GDM1 (cell line): ENCODE measurements at places on chromosomes 6 and 20.

GRCh38 chr6:138162111-138162954, 594 bp downstream of the ARFGEF3 start:
- DNase-seq = no peak

DNA sequence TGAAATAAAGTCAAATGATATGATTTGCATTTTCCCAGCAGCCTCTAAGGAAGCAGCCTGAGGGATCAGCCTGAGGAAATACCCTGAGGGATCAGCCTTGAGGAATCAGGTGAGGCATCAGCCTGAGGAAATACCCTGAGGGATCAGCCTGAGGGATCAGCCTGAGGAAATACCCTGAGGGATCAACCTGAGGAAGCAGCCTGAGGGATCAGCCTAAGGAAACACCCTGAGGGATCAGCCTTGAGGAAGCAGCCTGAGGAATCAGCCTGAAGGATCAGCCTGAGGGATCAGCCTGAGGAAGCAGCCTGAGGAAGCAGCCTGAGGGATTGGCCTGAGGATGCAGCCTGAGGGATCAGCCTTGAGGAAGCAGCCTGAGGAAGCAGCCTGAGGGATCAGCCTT, 669.7 kb upstream of the AGPAT4 start:
- no peak for DNase-seq

DNA sequence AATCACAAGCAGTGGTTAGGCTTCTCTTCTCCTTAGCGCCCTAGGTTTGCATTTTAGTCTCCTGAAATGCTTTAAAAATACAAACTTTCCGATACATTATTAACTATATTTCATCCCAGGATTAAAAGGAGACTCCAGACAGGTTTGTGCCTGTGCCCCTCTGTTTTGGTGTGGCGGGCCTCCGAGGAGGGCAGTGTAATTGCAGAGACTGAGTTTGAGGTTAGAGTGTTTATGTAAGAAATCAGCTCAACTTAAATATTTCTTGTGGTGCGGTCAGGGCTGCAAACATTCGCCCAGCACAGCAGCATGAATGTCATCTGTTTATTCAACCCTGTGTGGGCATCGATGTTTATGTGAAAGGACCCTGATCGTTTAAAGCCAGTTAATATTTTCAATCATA, 130.4 kb upstream of the AKAP12 start:
- DNase-seq = no peak

- no peak for DNase-seq
These were observed 133.2 kb downstream of the SMOC2 start for GRCh38 chr6:168574075-168574698.

- no peak for DNase-seq
These were observed 216.2 kb upstream of the PRDM1 start for GRCh38 chr6:105869835-105870440.

DNA sequence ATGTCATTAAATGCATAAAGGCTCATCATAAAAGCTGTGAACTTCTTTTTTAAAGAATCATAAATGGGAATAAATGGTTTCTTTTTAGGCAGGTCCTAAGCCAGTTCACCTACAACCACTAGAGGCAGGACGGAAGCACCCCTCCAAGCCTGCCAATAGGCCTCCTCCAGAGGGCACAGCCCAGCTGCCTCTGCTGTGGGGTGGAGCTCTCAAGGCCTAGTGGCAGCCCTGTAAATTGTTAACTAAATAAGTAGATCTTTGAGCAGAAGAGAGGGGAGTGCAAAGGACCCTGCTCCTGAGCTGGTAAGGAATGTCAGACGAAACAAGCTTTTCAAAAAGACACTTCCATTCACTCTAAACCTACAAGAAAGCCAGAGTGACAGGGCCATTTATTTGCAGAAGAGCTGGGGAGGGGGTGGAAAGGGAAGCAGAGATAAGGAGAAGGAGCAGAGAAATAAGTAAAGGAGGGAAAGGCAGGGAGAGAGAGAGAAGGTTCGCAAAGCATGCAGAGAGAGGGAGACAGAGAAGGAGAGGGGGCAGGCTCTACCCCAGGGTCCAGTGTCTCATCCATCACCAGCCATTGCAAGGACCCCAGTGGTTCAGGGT, 18.0 kb upstream of the MAFB start:
- no peak for DNase-seq

GRCh38 chr6:167742719-167743303, 83.9 kb upstream of the AFDN start:
- no peak for DNase-seq

DNA sequence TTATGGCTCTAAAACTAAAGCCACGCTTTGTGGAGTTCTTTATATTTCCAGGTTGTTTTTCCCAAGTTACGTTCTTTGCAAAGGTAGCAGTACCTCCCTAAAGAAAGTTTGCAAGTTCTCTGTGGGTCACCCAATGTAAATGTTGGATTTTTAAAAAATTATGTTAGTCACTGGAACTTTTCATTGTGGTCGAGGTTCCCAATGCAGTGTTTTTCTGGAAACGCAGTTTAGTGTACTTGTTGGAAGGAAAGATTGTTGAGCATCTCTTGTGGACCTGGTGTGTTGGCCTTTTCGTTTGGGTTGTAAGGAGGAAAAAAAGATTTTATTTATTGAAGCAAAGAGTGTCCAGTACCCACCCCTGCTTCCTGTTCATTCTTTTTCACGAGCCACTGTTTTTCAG, 1.4 kb downstream of the TOP1 start:
- DNase-seq = no peak

GRCh38 chr6:43436577-43437282, 9.4 kb downstream of the ABCC10 start:
- DNase-seq = no peak

GRCh38 chr6:80134065-80134464, 27.6 kb downstream of the BCKDHB start:
- no peak for DNase-seq

GRCh38 chr6:34535646-34536045, 20.5 kb downstream of the SPDEF start:
- DNase-seq = no peak

DNA sequence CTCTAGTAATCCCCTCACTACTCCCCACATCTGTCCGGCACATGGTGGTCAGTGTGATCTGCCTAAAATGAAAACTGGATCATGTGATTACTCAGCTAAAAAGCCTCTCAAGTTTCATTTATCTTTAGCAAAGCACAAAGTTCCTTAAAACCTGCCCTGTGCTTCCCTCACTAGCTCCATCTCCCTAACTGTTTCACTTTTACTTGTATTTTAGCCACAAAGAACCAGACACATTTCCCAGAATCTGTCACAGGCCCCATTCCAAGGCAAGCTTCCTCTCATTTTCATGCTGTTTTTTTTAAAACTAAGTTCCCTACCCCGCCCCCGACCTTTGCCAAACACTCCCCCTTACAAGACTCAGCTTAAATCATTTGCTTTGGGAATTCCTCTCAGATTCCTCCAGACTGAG, 8.9 kb upstream of the IGF2R start:
- DNase-seq = no peak

- no peak for DNase-seq
These were observed 130.5 kb downstream of the WDR27 start for GRCh38 chr6:169571123-169571962.

GRCh38 chr20:34636648-34637047, 40.2 kb downstream of the PIGU start:
- no peak for DNase-seq

DNA sequence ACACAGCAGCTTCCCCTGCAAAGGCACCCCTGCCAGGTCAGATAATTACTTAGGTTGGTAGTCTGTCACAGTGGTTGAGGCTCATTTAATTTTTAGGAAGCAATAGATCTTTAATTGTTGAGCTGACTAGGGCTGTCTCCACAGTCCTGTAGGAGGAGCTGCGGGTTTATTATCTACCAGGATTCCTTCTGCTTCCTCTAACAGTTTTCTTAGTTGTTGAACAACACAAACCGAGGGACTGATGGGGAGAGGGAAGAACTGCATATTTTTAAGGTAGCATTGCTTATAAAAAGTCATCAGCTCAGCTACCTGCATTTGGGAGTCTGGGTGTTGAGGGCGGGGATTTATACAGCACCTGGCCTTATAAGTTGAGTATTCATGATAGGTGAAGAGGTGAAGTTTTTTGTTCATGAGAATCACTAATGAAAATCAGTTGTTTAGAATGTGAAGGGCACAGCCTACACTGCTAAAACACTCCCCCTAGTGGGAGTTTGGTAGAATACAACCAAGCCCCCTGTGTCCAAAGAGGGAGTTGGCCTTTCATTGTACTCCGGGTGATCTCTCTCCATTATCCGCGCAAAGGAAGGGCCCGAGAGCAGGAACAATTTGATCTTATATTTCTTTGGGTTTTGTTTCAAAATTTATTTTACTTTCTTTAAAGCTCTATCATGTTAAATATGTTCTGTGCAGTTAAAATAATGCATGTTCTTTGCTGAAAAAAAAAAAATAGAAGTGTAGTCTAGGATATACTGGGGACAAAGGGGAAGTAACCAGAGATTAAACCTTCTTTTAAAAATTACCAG, 69.6 kb downstream of the SSR1 start:
- DNase-seq = peak; percentile 68

- DNase-seq = peak; percentile 82
These were observed 67.2 kb upstream of the RNF24 start for GRCh38 chr20:4082406-4083097.

GRCh38 chr20:59008715-59009336, 1.8 kb upstream of the CTSZ start:
- DNase-seq = no peak

- no peak for DNase-seq
These were observed 170.7 kb downstream of the DOK5 start for GRCh38 chr20:54646156-54646517.

DNA sequence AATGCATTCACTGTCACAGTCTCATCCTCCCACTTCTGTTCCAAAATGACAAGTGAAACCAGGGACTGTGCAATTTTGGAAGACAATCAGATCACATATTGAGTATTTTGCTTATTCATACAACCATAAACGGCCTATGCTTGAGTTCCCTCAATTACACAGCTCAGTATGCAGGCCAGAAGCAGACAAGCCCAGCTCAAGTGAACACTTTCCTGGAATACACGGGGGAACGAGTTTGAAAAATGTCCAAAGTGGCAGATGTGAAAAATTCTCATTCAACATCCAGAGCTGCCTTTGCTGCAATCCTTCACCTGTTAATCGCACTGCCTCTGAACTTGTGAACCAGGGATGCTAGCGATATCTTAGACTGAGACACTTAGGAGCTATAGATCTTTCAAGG, 190.2 kb downstream of the COL9A1 start:
- DNase-seq = no peak

- DNase-seq = no peak
These were observed 55.8 kb downstream of the GTF2H5 start for GRCh38 chr6:158223926-158224325.

DNA sequence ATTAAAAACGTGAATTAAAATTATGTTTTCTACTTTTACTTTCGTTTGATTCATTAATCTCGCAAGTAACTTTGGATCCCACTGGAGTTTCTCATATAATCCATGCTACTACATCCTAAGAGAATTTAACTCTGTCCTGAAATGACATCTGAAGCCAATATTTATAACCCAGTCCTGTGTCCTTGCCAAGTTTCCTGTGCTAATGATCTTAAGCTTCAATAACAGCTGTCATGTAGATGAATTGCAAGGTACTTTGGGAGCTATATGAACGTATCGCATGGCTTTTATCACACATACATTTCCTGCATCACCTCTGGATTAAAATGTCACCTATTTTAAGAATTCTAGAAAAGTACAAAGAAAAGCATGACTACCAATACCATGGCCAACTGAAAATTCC, 833.8 kb upstream of the CITED2 start:
- no peak for DNase-seq

GRCh38 chr6:111971181-111971841, 82.6 kb upstream of the CCN6 start:
- DNase-seq = no peak

DNA sequence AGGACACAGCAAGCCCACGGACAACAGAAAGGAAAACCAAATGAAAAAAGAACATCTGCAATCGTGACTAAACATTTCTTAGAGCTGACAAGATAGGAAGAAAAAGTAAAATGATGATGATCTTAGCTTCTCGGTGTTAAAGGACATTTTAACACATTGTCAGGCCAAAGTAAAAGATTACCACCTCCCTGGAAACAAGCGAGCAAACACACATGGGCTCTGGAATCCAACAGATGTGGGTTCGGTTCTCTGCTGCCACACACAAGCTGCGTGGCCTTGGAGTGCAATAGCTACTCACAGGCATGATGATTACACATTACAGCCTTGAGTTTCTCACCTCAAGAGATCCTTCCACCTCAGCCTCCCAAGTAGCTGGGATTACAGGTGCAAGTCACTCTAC, 7.5 kb upstream of the AAR2 start:
- no peak for DNase-seq

GRCh38 chr20:62536871-62537401, 61.1 kb upstream of the GATA5 start:
- no peak for DNase-seq
